ENCODE measurements at places on chromosomes 12 and 14.
A peak's percentile ranks its signal among the peaks of the same experiment; 100 is the strongest.

- DNase-seq, result no peak
Measured at GRCh38 chr12:79156846-79157463, 292.4 kb downstream of the SYT1 start.

- no peak for DNase-seq
Measured at GRCh38 chr12:105562199-105562971, 231.9 kb downstream of the C12orf75 start.

DNA sequence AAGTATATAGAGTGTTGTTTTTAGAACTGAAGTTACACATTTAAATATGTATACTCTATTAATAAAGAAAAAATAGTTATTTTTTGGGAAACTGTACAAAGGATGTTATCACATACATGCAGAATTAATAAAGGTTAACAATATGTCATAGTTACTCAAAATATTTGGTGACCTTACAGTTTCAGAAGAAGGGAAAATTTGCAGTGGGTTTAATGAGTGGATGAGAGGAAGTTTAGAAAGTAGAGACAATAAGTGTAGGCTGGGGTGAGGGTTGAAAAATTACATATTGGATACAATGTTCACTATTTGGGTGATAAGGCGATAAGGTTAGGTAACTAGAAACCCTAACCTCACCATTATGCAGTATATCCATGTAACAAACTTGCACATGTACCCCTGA, 13.5 kb downstream of the WNK1 start:
- DNase-seq, result no peak

- DNase-seq, result no peak
Measured at GRCh38 chr12:78034025-78034424, 203.3 kb downstream of the NAV3 start.

GRCh38 chr14:64604881-64605280, 55.1 kb downstream of the PPP1R36 start:
- no peak for DNase-seq

DNA sequence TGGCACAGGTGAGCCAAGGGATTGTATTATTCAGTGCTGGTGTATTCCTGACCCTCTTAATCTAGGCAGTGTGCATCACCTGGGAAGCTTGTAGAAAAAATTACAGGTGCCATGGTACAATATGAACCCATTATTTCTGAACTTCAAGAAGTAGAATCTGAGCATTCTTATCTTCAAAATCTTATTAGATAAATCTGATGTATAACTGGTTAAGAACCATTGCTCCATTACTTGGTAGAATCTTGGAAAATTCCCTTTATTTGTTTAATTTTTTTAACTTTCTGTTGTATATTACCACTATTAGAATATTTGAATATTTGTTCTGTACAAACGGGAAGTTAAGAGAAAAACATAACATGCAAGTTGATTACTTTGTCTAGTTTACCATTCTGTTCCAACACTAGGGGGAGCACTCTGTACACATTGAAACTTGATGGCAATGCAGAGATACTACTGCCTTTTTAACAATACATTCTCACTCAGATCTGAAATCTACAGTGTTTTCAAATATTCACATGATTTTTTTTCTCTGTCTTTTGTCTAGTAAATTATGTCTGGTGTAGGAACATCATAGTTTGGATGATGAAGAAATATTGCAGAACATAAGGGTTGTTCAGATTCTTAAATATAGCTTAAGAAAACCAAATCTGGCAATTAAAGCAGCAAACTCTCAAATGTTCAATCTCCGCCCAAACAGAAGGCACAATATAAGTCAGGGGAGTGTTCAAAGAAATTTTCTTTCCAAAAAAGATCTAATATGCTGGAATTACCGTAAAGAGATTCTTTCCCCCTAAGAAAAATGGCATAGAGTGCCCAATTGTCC, 196.6 kb downstream of the PCNX1 start:
- DNase-seq, result peak; percentile 65

GRCh38 chr14:61266891-61267740, 14.0 kb downstream of the TMEM30B start:
- DNase-seq, result no peak

DNA sequence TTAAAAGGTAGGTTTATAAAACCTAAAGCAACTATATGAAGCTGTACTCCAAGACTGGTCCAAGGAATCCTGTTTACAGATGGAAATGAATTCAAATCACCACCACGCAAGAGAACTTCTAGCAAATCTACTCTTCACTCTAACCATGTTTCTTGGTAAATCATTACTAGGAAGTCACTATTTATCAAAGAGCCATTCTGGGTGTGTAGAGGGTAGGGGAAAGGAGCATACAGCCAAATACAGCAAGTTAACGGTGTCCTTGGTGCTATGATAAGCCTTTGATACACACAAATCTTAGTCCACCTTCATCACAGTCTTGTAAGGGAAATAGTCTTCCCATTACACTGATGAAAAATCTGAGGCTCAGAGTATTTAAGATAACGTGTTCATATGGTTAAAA, 16.8 kb downstream of the NIN start:
- DNase-seq, result no peak

DNA sequence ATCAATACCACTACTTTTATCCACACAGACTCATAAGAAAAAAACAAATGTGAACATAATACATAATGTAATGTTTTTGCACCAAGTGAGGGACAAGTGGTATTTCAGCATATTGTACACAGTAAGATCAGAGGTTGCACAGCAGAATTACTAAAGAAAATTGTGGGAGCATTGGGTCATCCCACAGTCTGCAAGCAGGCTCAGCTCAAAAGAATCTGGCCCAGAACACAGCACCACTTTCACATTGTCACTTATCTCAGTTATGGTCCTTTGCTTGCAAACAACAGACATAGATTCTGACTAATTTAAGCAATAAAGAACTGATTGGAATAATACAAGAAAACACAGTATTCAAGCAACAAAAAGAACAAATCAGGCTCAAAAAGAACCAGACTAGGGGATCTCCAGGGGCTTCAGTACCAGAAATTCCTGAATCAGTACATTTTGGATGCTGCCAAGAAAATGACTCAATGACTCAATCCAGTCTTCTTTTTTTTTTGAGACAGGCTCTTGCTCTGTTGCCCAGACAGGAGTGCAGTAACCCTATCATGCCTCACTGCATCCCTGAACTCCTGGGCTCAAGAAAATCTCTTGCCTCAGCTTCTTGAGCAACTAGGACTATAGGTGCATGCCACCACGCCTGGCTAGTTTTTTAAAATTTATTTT, 42.9 kb upstream of the EEA1 start:
- DNase-seq, result no peak

- no peak for DNase-seq
Measured at GRCh38 chr12:11839091-11839641, 189.7 kb downstream of the ETV6 start.

DNA sequence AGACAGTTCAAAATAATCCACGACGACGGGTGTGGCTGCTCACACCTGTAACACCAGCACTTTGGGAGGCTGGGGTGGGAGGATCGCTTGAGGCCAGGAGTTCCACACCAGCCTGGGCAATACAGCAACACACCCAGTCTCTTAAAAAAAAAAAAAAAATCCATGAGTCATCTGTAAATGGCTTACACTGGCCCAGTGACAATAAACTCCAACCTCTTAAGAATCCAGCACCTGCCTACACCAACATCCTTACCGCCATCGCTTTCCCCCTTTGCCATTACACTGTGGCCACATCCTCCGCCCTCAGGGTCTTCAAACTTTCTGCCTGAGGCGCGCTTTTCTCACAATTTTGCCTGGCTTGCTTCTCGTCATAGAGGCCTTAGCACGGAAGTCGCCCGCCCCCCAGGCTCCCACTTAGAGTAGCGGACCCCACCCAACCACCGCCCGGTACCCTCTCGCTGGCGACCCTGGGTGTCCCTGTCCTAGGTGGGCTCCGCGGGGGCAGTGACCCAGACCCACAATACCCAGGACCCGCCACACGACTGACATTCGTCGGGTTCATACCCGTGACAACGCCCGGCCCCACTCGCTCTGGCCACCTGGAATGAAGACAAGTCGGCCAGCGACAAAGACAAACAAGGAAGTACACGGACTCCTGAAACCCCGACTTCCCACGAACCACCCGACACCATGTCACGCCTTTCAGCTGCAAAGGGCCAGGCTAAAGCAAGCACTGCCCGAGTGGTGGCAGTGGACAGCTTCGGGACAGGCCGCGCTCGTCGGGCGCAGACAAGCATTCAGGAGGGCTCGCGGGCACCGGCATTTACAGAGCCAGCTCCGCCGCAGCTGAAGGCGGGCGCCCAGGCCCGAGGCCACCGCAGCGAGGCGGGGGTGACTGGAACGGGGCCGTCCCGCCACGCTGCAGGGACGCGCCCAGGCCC, 636 bp downstream of the GOLGA3 start:
- DNase-seq, result peak; percentile 57

DNA sequence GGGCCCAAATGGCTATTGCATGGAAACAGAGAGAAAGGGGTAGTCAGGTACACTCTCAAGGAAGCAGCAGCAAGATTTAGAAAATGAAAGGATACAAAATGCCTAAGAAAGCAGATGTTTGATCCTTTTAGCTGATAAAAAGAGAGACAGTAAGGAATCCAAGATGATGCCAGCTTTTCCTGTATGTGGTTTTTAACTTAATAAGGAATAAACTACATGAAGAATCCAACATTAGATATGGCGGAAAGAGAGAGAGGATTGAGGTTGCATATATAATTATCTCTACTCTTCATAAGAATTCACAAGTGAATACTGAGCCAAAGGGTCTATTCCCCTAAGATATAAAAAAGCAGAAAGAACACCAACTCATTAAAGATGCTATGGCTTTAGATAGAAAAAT, 11.6 kb downstream of the TMED10 start:
- no peak for DNase-seq

- no peak for DNase-seq
Measured at GRCh38 chr12:31298922-31299321, 27.0 kb downstream of the SINHCAF start.

DNA sequence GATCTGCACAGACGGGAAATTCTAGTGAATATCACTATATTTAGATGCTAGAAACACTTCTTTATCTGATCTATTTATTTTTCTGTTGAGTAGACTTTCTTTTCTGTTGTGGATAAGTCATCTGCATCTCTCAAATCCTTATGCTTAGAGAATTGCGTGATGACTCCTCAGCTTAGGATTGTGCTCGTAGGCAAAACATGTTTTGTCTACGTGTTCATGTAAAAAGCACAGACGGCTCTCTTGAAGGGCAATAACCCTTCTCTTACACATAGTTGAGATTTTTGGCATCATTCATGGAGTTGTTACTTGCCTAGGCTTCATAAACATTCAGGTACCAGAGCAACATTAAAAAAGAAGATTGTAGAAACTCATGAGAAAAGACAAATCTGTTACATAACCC, 18.6 kb downstream of the PPFIBP1 start:
- no peak for DNase-seq

GRCh38 chr12:6234214-6234613, 34.0 kb downstream of the CD9 start:
- no peak for DNase-seq

- no peak for DNase-seq
Measured at GRCh38 chr14:90536092-90536491, 139.3 kb downstream of the CALM1 start.

- DNase-seq, result no peak
Measured at GRCh38 chr14:84783511-84783910, 746.4 kb upstream of the FLRT2 start.

DNA sequence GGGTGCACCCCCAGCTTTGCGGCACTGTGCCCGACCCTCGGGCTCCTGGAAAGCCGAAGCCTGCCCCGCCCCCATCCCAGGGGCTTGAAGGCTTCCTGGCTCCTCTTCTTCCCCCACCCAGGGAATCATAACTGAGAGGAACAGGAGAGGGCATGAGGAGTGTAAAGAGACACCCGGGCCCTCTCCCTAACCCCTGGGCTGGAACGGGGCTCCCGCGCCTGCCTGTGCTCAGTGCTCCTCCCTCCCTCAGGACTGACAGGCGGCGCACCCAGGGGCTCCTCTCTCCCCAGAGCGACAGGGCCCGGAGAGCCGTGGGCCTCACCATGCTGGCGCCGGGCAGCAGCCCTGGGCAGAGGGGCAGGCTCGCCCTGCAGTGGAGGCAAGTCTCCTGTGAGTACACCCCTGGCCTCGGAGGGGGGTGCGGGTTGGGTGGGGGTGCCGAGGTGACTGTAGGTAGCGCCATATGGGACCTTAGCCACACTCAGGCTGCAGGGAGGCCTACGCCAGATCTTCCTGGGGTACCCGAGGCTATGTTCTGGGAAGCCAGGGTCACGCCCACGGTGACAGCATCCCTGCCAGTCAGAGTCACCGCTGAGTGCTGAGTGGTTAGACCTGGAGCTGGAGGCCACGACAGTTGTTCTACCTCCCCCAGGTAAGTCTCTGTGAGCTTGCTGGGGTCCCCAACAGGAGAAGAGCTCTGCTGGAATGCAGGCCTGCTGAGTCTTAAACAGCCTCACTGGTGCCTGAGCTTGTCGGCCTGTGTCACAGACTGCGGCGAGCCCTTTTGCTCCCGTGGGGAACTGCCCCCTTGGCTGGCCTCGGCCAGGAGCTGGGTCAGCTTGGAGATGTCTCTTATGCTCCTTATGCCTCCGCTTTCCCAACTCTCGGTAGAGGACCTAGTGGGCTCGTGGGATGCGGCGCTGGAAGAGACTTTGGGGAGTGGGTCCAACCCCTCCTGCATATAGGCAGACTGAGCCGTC, 7.8 kb downstream of the LRTM2 start:
- DNase-seq, result no peak

DNA sequence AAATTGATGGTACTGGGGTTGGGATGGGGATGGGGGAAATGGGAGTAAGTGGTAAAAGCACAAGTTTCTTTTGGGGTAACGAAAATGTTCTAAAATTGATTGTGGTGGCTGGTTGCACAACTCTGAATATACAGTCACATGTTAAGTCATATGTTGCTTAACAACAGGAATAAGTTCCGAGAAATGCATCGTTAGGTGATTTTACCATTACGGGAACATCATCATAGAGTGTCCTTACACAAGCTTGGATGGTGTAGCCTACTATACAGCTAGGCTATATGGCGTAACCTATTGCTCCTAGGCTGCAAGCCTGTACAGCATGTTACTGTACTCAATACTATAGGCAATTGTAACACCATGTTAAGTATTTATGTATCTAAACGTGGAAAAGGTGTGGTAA, 31.0 kb downstream of the ITGA7 start:
- no peak for DNase-seq

- DNase-seq, result no peak
Measured at GRCh38 chr14:81178063-81178462, 42.7 kb downstream of the GTF2A1 start.

DNA sequence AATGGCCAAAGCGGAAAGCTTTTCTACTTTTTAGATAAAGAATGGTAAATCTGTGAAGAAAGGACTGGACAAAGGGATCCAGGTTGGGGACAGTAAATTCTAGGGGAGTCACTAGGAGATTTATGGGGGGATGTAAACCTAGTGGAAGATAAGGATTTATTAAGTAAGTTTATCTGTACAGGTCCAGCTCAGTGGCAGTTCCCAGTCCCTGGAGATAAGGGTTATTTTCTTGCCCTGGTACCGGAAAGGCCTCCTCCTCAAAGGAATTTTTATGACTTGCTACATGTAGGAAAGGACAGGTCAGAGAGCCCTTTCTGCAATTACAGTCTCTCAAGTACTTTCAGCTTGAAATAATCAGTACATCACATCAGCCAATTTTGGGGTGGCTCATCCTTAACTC, 72.6 kb upstream of the BICD1 start:
- no peak for DNase-seq

Data from GM10248 (cell line).